ENCODE measurements at places on chromosomes 1 and 21.

- DNase-seq, result no peak
Observed at GRCh38 chr1:159068886-159069285, 7.7 kb downstream of the AIM2 start.

DNA sequence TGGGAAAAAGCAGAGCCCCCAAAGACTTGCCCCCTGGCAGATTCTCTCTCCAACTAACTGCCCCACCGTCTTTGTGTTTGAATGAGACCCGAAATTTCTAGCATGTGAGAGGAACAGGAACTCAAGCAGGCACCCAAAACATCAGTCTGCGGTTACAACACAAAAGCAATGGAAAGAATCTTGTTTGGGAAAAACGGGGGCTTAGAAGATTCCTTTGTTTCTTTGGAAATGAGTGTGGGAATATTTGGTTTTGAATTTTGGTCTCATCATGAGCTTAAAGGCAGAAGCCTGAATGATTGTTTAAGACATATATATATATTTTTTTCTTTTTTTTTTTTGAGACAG lies 188.9 kb upstream of the TMEM51 start:
- DNase-seq, result no peak

DNA sequence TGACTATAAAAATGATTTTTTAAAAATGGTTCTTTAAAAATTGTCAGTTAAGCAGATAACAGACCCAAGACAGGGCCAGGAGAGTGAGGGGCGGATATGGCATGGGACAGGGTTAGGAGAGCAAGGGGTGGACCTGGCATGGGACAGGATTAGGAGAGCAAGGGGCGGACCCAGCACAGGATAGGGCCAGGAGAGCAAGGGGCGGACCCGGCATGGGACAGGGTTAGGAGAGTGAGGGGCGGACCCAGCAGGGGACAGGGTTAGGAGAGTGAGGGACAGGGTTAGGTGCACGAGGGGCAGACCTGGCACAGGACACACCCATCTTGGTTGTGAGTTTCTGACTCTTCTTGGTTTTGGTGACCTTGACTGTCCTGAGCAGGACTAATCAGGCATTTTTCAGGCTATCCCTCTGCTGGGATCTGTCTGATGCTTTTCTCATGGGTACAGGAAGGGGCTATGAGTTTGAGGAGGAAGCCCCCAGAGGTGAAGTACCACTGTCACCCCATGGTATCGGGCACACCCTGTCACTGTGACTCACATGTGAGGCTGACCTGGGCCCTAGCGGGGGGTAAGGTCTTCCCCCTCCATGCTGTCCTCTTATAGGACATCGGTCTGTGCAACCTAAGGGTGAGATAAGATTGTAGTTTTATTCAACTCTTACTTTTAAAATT lies 159.0 kb upstream of the COL6A1 start:
- DNase-seq, result no peak

DNA sequence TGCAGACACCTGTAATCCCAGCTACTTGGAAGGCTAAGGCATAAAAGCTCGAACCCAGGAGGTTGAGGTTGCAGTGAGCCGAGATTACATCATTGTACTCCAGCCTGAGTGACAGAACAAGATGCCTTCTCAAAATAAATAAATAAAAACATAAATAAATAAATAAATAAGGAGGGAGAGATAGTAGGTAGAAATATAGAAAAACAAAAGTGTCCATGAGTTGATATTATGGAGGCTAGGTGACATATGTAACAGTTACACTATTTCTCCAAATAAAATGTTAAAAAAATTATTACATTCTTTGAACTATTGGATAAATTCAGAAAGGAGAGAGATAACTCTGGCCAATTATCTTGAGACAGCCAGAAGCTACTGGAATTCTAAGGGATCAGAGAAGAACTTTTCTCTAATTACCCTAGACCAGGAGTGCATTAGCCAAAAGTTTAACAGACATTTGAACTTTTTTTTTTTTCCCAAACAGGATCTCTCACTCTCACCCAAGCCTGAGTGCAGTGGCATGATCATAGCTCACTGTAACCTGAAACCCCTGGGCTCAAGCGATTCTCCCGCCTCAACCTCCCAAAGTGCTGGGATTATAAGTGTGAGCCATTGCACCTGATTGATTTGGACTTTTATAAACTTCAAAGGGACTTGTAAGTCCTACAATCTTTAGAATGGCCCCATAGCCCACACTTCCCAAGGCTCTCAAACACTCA lies 17.6 kb downstream of the SYNJ1 start:
- DNase-seq, result no peak

DNA sequence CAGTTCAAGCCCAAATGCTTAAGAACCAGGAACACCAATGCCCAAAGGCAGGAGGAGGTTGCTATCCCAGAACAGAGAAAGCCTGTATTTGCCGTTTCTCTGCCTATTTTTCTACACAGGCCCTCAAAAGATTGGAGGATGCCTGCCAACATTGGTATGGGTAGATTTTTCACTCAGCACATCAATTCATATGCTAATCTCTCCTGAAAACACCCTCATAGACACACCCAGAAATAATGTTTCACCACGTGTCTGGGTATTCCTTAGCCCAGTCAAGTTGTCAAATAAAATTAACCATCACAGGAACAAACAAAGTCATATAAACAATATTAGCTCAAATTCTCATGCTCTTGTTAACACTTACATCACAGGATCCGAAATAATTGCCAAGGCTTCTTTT lies 121.9 kb downstream of the RGS21 start:
- no peak for DNase-seq

DNA sequence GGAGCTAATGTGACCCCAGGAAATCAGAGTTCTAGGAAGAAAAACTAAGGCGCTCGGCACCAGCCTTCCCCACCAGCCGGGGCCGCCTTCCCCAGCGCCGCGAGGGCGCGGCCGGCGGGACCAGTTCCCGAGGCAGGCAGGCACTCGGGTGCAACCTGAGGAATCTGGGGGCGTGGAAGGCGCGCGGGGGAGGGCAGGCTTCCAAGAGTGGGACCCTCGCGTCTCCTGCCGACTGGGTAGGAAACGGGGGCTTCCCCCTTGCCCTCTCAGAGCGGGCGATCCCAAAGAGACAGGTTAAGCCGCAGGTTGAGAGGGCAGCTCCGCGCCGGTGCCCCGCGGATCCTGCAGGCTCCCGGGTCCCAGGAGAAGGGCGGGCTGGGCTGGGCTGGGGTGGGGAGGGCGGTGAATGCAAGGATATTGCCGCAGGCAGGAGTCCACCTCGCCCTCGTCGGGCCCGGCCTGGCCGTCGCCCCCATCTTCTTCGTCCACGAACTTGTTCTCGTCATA lies 431 bp downstream of the ARPC5 start:
- peak; percentile 7 for DNase-seq

GRCh38 chr1:160844447-160845232 lies 18.0 kb downstream of the CD244 start:
- no peak for DNase-seq

DNA sequence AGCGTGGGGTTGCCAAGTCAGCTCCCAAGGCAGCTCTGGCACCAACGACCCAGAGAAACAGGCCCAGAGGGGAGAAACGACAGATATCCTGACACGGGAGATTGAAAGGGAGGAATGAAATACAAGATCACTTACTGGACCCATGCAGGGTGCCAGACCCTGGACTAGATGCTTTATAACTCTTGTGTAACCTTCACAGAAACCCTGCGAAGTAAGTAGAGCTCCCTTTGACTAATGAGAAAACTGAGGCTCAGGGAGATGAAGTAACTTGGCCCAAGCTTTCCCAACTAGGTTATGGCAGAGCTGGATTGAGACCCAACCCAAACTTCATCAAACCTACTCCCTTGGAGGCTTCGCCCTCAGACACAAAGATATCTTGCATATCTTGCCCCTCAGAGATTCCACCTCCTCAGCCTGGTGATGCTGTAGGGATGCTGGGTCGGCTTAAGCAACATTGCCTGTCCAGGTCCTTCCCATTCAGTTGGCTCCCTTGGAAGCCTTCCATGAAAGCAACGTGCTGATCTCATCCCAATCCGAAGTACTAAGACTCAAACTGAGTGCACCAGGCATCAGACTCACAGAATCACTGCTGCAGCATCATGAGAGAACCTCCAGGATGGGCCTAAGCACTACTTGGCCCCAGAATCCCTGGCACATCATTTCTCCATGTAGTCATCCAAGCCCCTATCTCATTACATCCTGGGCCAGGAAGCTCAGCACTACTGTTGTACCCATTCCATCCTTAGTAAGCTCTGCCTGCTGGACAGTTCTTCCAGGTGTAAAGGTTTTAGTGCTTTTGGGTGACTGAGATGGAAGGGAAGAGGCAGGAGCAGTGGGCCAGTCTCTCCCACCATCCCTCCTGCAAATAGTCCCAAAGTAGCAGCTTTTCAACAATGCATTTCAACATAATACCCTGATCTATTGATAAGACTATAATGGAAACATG lies 1.1 kb upstream of the IGSF9 start:
- no peak for DNase-seq

DNA sequence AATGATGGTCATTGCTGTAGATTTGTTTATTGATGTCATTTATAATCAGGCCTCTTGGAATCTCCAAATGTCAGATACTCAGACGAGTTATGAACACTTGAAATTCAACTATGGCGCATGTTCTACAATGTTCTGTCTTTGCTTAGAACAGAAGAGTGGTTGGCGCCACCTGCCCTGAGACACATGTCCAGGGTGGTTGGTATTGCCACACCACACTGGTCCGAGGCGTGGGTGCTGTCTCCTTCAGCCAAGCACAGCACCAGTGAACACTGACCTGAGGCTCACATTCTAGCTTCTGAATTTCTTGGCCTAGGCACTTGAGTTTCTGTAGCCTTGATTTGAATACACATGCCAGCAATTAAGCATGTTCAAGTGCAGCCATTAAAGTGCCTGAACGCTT lies 10.1 kb upstream of the BMP8A start:
- DNase-seq, result no peak

GRCh38 chr1:58927041-58927721 lies 143.3 kb upstream of the JUN start:
- no peak for DNase-seq

DNA sequence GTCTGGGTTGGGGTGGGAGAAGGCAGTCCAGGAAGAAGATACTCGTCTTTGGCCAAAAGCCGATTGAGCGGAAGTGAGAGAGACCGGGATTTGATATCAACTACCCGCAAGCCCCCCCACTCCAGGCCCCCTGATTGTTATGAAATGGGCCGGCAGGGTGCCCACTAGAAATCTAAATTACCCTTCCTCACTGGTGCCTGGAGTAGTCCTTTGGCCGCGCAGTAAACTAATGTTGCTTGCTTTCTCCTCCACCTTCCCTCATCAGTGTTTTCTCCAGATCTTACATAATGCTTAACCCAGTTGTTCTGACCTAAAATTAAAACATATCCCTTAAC lies 119.2 kb upstream of the BARHL2 start:
- DNase-seq, result no peak

GRCh38 chr1:29599826-29600225 lies 363.5 kb downstream of the PTPRU start:
- DNase-seq, result no peak

- no peak for DNase-seq
Observed at GRCh38 chr21:46151989-46152926, 3.1 kb downstream of the FTCD start.

DNA sequence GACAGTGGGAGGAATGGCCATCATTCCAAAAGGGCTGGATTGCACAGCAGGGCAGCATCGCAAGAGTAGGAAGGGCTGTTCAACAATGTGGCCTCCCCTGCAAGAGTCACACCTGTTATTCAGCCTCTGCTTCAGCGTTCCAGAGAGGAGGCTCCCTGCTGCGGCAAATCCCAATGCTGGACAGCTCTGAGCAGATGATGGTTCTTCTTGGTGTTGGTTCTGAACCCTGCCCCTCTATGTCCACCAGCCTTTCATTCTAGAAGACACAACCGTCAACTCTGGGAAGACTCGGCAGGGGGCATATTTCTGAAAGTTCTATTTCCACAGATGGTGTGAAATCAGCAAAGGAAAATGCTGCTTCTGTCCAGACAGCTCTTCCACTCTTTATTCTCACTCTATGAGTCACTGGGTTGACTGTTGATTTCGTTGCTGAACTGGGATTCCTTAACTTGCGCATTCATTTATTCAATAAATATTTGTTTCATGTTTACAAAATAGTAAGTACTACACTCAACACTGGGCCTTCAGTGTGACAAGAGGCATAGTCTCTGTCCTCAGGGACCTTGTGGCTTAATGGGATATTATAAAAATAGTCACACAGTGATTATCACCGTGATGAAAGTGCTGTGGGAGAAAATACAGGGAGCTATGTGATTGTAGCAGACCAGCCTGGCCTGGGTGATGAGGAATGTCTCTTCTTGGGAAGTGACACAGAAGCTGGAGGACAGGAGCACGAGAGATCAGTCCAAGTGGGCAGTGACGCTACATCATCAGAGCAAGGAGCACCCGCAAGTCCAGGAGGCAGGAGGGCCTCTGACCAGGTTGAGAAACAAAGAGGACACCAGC lies 260.3 kb downstream of the SIPA1L2 start:
- no peak for DNase-seq

GRCh38 chr1:107776900-107777663 lies 187.9 kb downstream of the VAV3 start:
- DNase-seq, result no peak

GRCh38 chr21:25536752-25537151 lies 70.5 kb downstream of the MRPL39 start:
- DNase-seq, result no peak

DNA sequence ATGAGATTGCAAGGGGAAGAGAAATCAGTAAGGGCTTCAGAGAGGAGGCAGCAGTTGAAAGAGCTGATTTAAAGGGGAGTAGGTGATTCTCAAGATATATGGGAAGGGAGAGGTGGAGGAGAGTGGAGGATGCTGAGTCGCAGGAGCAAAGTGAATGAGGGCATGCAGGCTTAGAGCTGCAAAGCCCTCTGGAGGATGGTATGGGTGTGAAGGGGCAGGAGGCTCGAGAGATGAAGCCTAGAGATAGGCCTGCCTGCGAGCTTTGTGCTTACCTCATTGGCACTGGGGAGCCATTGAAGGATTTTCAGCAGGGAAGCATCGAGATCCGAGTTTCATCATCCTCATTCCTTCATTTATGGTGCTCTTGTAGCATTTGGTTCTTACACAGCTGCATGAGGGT lies 15.8 kb upstream of the SH2D2A start:
- DNase-seq, result no peak

DNA sequence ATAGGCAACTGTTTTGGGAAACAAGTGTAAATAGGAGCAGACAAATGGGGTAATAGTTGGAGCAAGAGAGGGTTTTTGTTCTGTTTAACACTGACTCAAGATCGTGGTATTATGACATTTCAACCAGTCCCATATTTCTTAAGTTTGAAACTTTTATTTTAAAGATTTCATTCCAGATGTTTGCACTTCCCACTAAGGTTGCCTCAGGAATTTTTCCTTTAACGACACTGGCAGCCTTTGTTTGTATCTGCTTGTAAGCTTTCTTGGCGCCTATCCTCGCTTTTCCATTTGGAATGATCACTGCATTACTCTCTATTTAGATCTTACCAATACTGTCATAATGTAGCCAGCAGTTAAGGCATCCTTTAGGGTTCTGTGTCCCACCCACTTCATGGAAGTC lies 67.7 kb downstream of the ALG6 start:
- no peak for DNase-seq

Data from activated T-helper 1 cell treated with Interleukin-2 at 50 U/mL for 16 hours (primary cell).